ENCODE measurements at places on chromosomes 11 and 22. TPM values are rescaled to one million over a fixed set of nuclear protein-coding genes. Genes with fewer than 3 reads are reported as not detected.
A peak's percentile ranks its signal among the peaks of the same experiment; 100 is the strongest.

OR4C45 gene
- total RNA-seq = not detected

OR8G1 gene
- not detected for total RNA-seq

CST6 gene
- total RNA-seq = 52.0 TPM

GRCh38 chr11:71144010-71144409 lies 108.4 kb downstream of the SHANK2 start:
- H3K36me3 ChIP-seq = no peaks in the 10 kb centered on the region
- no peak for DNase-seq
- H3K4me3 ChIP-seq = no peak overlapping the region

DNA sequence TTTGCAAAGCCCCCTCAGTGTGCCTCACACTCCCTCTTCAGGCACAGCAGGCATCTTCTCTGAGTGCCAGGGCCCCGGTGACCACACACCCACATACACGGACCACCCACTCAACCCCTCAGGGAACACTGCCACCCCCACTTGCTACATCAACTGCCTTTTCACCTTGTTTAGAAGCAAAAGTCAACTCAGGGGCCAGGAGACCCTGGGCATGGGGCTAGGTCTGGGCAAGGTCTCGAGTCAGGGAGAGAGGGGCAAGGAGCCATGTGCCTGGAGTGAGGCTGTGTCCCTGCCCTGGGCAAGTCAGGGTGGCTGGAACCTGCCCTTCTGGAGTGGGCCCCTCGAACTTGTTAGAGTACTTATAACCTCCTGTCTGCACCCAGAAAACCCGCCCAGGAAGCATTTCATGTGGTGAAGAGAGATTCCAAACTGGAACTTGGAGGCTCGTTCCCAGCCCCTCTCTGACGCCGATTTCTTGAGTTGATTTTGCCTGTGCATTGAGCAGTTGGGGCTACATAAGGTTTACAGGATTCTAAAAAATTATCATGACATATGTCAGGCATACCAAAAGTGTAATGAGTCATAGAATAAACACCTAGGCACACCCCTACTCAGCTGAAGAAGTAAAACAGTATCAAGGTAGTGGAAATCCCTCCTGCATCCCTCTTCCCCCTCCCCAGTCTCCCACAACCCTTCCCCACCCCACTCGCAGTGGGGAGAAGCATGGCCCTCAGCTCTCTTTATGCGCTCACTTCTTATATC lies 74.3 kb downstream of the MYEOV start:
- H3K36me3 ChIP-seq = peaks cover 54% of the 10 kb centered on the region
- peaks cover 34% of the 10 kb centered on the region for H3K4me1 ChIP-seq
- no peaks in the 10 kb centered on the region for H3K27me3 ChIP-seq
- peak; percentile 60 for DNase-seq
- peak overlapping the region; percentile 30 for H3K27ac ChIP-seq

DNA sequence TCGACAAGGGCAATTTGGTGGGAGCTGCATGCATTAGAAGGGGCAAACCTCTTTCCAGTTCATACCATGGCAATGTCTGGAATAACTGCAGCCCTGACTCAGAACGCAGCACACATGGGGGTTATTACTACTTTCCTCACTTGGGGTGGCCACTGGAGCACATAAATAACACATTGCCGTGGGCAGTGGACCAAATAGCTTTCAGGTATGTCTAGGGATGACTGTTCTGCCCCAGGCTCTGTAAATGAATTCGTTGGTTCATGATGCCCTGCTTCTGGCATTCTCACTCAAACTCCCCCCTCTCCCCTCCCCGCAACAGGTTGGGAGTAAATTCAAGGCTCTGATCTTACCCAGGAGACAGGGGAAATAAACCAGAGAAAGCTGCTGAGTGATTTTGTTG lies 238.0 kb upstream of the PLET1 start:
- no peaks in the 10 kb centered on the region for H3K36me3 ChIP-seq
- no peak overlapping the region for H3K4me3 ChIP-seq
- no peaks in the 10 kb centered on the region for H3K4me1 ChIP-seq
- no peak overlapping the region for H3K27ac ChIP-seq

DNA sequence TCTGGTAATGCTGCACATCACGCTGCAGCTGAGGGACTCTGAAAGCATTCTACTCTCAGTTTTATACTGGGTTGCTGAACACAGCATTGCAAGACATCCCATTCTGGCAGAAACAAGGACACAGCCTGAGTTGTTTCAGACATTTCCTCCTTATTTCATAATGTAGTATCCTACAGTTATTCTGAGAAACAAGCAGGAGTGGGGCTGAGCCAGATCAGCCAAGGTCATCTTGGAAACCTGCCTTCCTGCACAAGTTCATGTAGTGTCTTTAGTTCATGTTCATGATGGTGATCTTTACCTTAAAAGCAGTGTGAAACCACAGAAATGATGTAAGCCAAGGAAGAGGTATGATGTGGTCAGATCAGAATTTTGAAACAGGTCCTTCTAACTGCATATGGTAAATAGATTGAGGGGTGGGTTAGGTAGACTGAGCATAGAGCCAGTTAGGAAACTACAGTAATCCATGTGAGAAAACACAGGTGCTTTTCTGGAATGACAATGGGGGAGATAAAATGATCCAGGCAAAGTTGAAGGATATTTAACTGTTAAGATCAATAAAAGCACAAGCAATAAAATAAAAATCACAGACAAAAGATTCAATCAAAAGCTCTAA lies 1686.8 kb downstream of the LRRC4C start:
- no peaks in the 10 kb centered on the region for H3K36me3 ChIP-seq
- H3K4me1 ChIP-seq = no peaks in the 10 kb centered on the region
- no peak overlapping the region for H3K4me3 ChIP-seq
- no peak for DNase-seq

GRCh38 chr11:128294001-128294670 lies 293.2 kb downstream of the ETS1 start:
- H3K4me1 ChIP-seq = peaks cover 18% of the 10 kb centered on the region
- H3K36me3 ChIP-seq = no peaks in the 10 kb centered on the region
- H3K27me3 ChIP-seq = no peaks in the 10 kb centered on the region
- H3K4me3 ChIP-seq = no peak overlapping the region
- no peak overlapping the region for H3K27ac ChIP-seq

Data from PC-9 (cell line).